ENCODE measurements at places on chromosomes 7 and 10.

- no peak for DNase-seq
Measured at GRCh38 chr7:54615-55014, 137.8 kb upstream of the FAM20C start.

DNA sequence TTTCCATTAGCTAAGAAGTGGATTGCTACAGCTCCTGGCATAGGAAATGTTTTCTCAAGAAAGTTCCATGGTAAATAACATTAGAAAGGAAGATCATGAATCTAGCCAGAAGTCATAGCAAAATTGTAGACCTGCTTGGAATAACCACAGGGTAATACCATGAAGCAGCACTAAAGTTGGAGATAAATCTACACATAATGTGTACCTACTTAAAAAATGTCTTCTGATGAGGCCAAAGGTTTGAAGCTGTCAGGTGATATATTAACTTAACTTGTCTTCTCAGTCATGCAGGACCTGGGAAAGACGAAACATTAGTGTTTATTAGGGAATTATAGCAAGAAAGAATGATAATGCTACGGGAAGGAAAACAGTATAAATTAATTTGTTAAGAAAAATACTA is 6.3 kb downstream of the CISD1 start:
- no peak for DNase-seq

GRCh38 chr7:149161241-149161848 is 14.1 kb downstream of the ZNF398 start:
- peak; percentile 33 for DNase-seq

- no peak for DNase-seq
Measured at GRCh38 chr10:79436066-79436849, 9.2 kb downstream of the ZCCHC24 start.

GRCh38 chr10:24822590-24822989 is 98.9 kb upstream of the ARHGAP21 start:
- no peak for DNase-seq
